LHCN-M2 (cell line): ENCODE measurements at places on chromosomes 11 and 22. TPM values are rescaled to one million over a fixed set of nuclear protein-coding genes. Genes with fewer than 3 reads are reported as not detected.

GRCh38 chr11:35393098-35393497, 26.3 kb downstream of the SLC1A2 start:
- no peak for DNase-seq

- DNase-seq = peak; percentile 51
These were observed 82.2 kb upstream of the AKIP1 start for GRCh38 chr11:8828580-8829361.

- no peak for DNase-seq
These were observed 66.0 kb downstream of the FEZ1 start for GRCh38 chr11:125429807-125430678.

DNA sequence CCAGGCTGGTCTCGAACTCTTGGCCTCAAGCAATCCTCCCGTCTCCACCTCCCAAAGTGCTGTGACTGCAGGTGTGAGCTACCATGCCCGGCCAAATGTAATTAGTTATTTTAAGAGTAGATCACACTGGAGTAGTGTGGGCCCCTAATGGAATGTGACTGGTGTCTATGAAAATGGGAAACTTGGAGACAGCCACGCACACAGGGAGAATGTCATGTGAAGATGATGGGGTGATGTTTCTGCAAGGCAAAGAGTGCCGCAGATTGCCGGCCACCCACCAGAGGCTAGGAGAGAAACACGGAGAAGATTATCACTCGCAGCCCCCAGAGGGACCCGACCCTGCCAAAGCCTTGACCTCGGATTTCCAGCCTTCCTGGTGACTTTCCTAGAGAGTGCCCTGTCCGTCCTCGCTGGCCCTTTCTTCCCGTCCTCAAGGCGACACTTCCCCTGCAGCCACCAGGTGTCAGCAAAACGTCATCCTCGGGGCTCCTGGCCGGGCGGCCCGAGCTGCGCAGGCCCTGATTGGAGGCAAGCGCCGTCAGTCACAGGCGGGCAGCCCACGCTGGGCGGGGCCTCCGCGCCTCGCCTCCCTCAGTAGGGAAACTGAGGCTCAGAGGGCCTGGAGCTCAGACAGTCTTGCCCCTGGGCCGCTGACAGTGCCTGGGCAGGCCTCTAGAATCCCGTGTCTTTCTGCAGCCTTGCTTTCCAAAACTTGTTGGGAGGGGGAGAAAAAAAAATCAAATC, 16.3 kb downstream of the CRYBB2 start:
- DNase-seq = peak; percentile 64

- DNase-seq = no peak
These were observed 11.3 kb upstream of the NFAM1 start for GRCh38 chr22:42443240-42444076.

DNA sequence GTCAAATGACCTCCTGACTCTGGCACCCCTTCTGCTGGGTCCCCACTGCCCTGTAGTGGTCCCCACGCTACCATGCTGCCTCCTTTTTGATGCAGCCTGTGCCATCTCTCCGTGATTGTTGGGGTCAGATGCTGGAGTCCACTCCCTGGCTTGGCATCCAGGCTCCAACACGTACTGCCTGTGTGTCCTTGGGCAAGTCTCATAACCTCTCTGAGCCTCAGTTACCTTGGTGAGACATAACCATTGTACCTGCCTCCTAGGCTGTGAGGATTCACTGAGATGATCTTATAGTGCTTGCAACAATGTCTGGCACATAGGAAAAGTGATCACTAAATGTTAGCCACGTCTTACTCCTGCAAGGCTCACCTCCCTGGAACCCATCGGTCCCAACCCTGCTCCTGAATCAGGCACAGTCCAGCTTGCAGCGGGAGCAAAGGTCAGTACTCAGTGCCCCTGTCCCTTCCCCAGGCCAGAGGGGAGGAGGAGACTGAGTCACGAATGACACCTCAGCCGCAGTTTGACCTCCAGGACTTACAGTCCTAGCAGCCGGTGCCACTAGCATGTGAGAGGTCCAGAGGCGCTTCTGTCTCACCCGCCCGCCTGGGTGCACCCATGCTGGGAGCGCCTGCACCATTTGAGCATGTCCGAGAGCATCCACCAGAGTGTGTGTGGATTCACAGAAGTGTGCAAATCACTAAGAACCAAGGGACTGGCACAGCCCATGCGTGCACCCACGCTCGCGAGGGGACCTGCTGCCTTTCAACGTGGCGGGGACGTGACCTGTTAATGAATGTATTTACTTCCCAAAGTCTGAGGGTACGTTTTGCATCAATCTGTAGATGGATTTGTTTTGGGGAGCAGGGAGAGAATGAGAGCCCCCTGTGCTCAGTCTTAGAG, 3.0 kb upstream of the APOA4 start:
- no peak for DNase-seq

GRCh38 chr11:65558002-65558929, at the start of gene LTBP3:
Gene LTBP3, minus strand, starts transcription at chr11:65558359. Its CDS starts 400 bp downstream, at chr11:65557959.
- peak; percentile 81 for DNase-seq

GRCh38 chr11:131978351-131978750, 607.9 kb downstream of the NTM start:
- DNase-seq = no peak

DNA sequence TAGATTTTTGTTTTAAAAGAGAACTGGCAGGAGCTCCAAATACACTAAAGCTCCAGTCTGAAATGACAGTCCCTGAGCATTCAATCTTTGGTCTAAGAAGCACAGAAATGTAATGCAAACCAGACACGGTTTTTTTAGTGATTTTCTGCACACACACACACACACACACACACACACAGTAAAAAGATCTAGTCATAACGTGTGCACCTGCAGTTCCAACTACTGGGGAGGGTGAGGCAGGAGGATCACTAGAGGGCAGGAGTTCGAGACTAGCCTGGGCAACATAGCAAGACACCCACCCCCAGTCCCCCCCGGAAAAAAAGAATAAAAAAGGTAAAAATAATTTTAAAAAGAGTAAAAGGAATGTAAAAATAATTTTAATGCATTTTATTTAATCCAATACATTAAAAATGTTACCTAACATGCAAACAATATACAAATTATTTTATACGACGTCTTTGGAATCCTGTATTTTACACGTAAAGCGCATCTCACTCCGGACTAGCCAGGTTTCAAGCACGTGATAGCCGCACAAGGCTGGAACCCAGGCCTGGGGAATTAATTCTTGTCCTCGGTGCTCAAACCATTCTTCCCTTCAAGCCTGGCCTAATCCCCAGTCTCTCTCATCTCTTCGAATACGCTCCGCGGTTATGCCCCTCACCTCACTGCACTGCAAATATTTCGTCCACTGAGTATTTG, 762 bp upstream of the TBC1D22A start:
- DNase-seq = no peak

DNA sequence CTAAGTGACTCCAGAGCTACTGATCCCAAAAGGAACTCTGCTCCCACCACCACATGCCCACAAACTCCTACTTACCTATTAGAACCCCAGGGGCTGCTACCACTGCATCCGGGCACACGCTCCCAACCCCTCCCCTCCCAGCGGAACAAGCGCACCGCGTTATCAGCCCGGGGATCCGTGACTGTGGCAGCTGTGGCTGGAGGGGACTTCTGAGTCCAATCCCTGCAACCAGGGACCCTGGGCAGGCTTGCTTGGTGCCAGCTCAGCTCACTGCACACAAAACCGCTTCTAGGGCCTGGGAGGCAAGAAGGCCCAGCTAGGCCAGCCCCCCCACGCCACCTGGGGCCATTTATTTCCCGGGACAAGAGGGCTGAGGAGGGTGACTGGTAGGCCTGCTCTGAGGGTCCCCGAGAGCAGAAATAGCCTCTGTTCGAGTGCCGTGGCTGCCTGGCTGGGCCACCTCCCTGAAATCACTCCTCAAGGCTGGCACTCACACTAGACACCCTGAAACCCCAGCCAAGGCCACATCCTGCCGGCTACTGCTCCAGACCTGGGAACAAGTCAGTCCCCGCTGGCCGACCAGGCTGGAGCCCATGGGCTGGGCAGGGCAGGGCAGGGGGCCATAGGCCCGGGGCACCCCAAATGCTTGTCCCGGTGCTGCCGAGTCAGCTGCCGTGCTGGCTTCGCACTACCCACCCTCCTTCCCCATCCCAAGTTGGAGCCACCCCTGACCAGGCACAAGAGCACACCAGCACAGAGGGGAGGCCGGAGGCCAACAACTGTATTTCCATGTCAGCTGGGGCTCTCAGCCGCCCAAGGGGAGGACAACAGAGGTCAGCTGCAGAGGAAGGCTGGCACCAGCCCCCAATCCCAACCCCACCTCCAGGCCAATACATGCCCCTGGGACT, 1.9 kb upstream of the IFITM10 start:
- no peak for DNase-seq

DNA sequence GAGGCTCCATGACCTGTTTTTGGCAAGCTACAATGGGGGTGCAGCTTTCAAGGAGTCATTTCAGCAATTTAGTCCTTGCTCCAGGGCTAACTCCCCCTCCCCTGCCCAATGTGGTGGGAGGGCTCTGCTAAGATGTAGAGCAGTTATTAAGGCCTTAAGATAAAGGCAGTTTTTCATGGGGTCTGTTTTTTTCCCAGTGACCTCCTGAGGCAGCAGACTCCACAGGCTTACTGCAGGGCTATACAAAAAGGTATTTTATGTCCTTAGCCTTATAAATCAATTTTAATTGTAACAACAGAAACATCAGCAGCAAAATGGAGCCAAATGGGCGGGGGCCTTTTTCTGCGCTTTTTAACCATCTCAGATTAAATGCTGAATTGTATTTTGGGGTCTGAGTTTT, 192.3 kb downstream of the KIRREL3 start:
- no peak for DNase-seq

DNA sequence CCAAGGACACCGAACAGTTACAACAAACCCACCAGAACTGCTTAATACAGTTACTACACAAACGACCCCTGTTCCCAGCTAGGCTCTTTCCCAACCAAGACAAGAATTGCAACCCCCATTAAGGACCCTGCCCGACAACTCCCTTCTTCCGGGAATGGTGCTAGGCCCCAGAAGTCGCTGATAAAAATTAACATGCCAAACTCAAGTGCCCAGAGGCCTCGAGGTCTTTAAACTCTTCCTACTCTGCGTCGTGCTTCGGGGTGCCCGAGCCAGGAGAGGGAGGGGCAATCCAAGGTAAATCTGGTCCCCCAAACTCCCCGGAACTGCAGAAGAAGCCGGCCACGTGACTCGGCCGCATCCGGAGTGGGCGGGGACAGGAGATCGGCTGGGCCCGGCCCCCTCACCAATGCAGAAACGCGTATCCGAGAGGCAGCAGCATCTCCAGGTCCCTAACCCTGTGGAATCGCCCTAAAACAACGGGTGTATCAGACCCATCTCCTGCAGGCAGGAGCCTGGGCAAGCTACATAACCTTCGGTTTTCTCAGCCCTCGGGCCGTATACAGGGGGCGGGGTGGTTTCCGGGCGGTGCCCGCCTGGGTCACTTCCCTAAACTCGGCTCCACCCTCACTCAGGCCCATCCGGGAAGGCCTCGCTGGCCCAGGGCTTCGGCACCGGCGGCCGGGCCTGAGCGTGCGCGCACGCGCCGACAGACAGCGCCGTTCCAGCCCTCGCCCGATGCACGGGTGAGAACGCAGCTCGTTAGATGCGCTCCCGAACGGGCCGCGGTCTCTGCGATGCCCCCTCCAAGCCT, 1.1 kb downstream of the CFL1 start:
- DNase-seq = peak; percentile 63

DNA sequence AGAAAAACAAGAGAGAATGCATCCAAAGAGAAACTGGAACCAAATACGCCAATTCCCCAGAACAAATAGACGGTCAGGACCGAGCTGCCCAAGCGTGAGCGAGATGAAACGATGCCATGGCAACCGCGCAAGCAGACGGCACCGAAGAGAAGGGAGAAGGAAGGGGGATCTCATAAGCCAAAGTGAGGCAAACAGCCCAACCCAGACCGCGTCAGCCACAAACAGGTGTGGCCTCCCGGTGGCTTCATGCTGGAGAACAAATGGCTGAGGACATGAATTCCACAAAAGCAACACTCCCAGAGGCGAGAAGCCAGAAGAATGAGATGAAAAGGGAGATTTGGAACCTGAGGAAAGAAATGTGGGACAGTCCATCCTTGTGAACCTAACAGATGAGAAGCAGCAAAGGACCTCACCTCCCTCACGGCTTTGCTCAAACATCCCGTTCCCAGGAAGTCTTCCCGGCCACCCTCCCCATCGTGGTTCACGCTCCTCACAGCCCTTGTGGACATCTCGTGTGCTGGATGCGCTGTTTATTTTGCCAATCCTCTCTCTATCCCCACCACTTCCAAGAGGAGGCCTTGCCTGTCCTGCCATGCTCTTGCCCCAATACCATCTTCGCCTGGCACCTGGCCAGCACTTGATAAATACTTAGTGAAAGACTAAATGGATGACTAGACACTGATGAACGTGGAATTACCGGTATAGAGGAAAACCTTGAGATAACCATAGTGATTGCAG, 89.1 kb upstream of the RTL6 start:
- peak; percentile 57 for DNase-seq

DNA sequence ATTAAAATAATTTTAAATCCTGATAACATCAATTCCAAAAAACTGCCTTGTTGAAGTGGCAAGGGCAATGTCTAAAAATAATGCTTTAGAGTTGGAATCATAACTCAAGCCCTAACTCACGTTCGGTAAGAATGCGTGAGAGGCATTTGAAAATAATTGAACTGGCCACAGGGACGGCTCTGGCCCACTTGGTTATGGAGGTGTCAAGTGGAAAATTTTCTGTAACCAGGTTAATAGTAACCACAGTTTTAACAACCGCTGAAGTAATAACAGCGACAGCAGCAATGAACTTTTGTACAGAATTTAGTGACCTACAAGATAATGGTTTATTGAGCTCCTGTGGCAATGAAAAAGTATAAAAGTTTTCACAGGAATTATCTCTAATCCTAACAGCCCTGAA, 79.4 kb downstream of the ETS1 start:
- no peak for DNase-seq

- no peak for DNase-seq
These were observed 48.5 kb upstream of the GCAT start for GRCh38 chr22:37759281-37759680.

- no peak for DNase-seq
These were observed 343.9 kb downstream of the DYNC2H1 start for GRCh38 chr11:103453126-103453525.

DNA sequence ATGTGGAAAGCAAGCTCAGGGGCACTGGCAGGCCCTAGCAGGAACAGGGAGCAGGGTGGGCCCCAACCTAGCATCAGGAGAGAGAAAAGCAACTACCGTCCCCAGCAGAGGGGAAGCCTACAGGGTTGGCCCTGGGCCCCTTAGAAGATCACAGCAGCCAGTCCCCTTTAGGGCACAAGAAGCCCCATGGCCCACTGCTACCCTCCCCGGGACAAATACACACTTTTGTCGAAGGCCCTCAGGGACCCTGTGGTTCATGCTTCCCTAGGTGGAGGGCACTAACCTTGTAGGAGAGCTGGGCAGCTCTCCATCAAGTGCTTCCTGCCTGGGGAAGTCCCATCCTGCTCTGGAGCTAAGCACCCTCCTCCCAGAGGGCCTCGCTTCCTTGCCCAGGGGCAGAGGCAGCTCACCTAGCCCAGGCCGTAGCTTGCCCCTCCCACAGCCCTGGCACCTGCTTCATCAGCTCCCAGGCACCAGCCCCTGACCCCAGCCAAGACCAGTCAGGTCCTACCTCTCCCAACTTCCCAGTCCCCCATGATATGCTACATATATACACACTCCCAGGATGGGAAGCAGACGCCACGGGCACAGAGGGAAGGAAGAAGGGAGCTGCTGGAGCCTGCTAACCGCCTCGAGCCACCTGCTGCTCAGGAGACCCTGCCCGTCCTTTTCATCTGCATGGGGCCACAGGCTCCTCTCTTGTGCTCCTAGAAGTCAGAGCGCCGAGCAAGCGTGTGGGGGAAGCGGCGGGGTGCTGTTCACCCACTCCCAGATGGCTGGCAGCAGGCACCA, 20.1 kb downstream of the SUN2 start:
- DNase-seq = no peak

BIK gene
- total RNA-seq = not detected in 2 replicates

NXPE4 gene
- total RNA-seq = not detected in 2 replicates

CNGA4 gene
- total RNA-seq = not detected in 2 replicates

NAALADL1 gene
- total RNA-seq = not detected in 2 replicates
